ENCODE measurements at places on chromosomes 12 and 14. TPM values are rescaled to one million over a fixed set of nuclear protein-coding genes. Genes with fewer than 3 reads are reported as not detected.

- no peaks in the 10 kb centered on the region for H3K27me3 ChIP-seq
- no peak for DNase-seq
- H3K4me3 ChIP-seq: no peak overlapping the region
These were observed 20.3 kb downstream of the KDM2B start for GRCh38 chr12:121560392-121561008.

DNA sequence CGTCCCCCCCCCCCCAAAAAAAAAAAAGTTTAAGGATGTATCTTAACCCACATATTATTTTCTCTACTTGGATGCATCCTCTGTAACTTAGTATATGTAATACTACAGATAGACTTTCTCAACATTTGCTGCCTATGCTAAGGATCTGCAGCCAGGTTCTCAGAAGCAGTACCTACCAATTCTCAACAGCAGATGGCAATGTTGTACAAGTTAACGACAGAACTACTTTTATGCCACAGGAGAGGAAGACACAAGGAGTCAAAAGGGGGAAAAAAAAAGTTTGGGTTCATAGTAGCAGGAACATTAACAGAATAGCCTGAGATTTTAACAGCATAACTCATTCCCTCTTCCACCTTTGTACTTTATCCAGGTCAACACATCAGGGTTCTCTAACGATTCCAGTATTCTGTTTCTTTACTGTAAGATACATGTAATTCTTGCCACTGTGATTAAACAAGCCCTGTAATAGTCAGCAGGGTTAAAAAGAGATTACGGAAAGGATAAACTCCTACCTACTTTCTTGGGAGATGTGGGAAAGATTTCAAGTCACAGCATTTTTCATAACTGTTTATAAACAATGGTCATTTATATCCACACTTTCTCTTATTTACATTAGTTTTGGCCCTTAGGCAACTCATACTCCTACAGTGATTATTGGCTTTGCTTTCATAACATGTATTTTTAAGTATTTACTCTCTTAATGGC is 5.7 kb upstream of the NEK9 start:
- no peaks in the 10 kb centered on the region for H3K4me1 ChIP-seq
- no peak overlapping the region for H3K27ac ChIP-seq
- no peaks in the 10 kb centered on the region for H3K27me3 ChIP-seq
- peaks cover 14% of the 10 kb centered on the region for H3K36me3 ChIP-seq
- DNase-seq: peak; percentile 74

Gene OASL
- under 0.01 TPM for total RNA-seq

- no peaks in the 10 kb centered on the region for H3K4me1 ChIP-seq
- H3K36me3 ChIP-seq: no peaks in the 10 kb centered on the region
- DNase-seq: peak; percentile 64
- H3K27me3 ChIP-seq: peaks cover 2% of the 10 kb centered on the region
These were observed 120.8 kb downstream of the GXYLT1 start for GRCh38 chr12:42023733-42024494.

DNA sequence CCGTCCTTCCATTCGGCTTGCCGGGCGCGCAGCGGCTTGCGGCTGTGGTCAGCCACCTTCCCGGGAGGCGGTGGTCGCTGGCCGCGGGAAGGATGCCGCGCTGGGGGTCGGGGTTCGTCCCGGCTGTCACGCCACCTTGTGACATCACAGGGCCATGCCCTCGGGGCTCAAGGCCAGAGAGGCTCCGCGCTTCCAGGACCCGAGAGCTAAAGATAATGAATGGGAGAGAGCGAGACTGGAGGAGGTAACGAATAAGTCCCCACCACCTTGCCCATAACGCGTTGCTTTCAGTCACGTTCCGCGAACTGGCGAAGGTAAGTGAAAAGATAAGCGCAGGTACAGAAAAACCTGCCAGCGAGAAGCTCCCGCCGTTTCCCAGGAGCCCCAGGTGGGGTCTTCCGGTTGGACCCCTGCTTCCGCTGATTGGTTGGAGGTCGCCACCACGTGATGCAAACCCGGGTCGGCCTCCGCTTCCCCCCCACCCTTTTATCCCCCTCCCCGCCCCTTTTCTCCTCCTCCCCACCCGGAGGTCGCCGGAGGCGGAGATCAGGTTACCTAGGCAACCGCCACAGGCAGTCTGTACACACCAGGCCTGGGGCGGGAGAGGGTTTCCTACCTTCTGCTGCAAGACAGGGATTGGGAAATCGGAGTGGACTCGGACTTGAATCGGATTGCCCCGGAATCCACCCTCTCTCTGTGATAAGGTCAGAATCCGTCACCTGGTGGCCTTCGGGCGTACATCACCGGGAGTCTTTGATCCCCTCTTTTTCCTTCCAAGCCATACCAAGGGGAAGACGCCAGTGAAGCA is at the start of gene LRRC9:
TSS of gene LRRC9 (plus strand) at position 575 of the 808 bp plus-strand sequence.
- H3K4me1 ChIP-seq: no peaks in the 10 kb centered on the region
- H3K4me3 ChIP-seq: peak within 1 kb of the TSS; percentile 24
- no peaks in the 10 kb centered on the region for H3K36me3 ChIP-seq
- peaks cover 21% of the 10 kb centered on the region for H3K27me3 ChIP-seq
- H3K27ac ChIP-seq: no peak within 1 kb of the TSS

DNA sequence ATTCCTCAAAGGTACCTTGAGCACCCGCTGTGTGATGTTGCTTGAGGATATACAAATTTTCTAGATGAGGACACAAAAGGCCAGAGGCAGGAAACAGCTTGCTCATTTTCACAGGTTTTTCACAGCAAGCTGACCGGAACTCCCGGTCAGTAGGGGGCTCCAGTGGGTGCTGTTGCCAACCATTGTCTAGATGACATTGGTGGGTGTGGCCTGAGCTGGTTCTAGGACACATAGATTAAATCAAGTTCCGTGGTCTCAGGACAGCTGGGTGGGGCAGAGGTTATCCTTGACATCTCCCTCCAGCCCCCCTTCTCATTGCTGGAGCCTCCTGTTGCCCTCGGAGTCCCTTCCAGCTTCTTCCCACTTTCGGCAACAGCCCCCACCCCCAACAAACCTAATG is 153.6 kb upstream of the FKBP4 start:
- peaks cover 17% of the 10 kb centered on the region for H3K4me1 ChIP-seq
- H3K27ac ChIP-seq: peak overlapping the region; percentile 75
- no peaks in the 10 kb centered on the region for H3K27me3 ChIP-seq
- H3K4me3 ChIP-seq: no peak overlapping the region
- H3K36me3 ChIP-seq: no peaks in the 10 kb centered on the region

GRCh38 chr12:110741341-110742095 is 1.2 kb downstream of the PPP1CC start:
- no peaks in the 10 kb centered on the region for H3K27me3 ChIP-seq
- no peaks in the 10 kb centered on the region for H3K36me3 ChIP-seq
- H3K27ac ChIP-seq: peak overlapping the region; percentile 92
- peaks cover 15% of the 10 kb centered on the region for H3K4me1 ChIP-seq
- peak; percentile 42 for DNase-seq

DNA sequence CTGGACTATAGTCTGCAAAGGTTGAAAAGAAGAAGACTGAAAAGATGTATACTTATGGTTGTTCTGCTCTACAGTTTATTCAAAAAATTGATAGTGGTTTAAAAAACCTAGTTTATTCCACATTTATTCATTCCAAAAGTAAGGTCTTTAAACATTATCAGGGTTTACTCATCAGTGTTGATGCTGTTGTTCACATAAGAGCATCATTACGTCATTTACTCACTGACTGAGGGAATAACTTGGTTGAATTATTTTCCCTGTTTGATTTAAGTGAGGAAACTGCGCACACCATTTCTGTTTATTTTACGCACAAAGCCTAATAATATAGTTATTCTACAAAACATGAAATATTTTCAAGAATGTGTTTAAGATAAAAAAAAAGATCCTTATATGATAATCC is 303.1 kb upstream of the PRKD1 start:
- no peaks in the 10 kb centered on the region for H3K36me3 ChIP-seq
- DNase-seq: no peak
- H3K27me3 ChIP-seq: no peaks in the 10 kb centered on the region
- no peak overlapping the region for H3K4me3 ChIP-seq
- H3K4me1 ChIP-seq: peaks cover 5% of the 10 kb centered on the region

GRCh38 chr12:111462210-111462769 is 56.6 kb downstream of the SH2B3 start:
- peaks cover 12% of the 10 kb centered on the region for H3K36me3 ChIP-seq
- peak; percentile 87 for DNase-seq

Gene A2M
- total RNA-seq: 0.56 TPM

Gene IFI27
- not detected for total RNA-seq

DNA sequence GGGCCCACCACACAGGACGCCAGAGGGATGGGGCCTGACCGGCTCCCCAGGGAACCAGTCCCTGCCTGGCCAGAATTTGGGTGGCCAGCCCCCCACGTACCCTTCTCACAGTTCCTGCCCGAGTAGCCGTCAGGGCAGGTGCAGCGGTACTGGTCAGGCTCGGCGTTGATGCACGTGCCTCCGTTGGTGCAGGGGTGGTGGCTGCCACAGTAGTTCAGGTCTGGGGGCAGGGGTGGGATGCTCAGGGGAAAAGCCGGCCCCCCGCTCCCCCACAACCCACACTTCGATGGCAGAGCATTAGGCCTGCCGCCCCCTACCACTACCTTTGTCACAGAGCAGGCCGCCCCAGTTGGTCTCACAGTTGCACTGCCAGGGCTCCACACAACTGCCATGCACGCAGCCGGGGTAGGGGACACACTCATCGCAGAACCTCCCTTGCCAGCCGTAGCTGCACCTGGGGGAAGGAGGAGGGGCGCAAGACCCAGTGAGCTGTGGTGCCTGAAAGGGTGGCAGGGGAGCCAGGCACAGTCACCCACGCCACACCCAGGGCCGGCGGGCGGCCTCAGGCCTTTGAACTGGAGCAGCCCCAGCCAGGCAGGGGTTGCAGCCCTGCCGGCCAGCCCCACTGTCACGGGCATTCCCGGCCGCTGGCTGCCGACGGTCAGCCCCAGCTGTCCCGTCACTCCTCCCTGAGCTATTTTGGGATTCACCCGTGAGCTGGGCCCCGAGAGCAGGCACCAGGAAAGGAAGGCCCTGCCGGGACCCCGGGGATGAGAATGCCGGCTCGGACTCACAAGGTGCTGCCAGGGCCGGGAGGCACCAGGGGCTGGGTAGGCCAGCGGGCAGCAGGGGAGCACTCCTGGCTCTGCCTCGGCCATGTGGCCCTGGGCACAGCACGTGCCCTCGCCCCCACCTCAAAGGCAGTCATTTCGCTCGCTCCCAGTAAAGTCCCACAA is 16.5 kb downstream of the JAG2 start:
- H3K27me3 ChIP-seq: peaks cover 7% of the 10 kb centered on the region
- no peak for DNase-seq
- no peaks in the 10 kb centered on the region for H3K36me3 ChIP-seq
- H3K4me3 ChIP-seq: no peak overlapping the region
- H3K27ac ChIP-seq: no peak overlapping the region

DNA sequence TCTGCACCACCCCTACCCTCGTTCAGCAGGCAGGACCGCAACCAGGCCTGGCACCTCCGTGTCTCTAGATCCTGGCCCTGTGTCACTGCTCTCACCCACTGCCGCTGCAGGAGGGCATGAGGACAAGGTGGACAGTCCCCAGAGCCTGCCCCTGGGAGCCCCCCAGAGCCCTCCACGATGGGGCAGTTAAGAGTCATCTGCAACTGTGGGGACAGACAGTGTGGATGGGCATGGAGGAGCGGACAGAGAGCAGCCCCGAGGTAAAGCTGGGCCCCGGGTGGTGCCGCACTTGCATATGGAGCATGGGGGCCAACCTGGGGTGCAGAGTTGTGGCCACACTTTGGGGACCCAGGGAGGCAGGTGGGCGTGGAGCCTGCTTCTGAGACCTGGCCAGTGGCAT is 905.1 kb upstream of the USP15 start:
- DNase-seq: no peak
- no peaks in the 10 kb centered on the region for H3K27me3 ChIP-seq
- no peak overlapping the region for H3K4me3 ChIP-seq
- H3K36me3 ChIP-seq: no peaks in the 10 kb centered on the region

Gene NCKAP5L
- total RNA-seq: 6.1 TPM

- peak; percentile 25 for DNase-seq
- no peak overlapping the region for H3K4me3 ChIP-seq
- peaks cover 7% of the 10 kb centered on the region for H3K4me1 ChIP-seq
- H3K27ac ChIP-seq: no peak overlapping the region
- H3K27me3 ChIP-seq: no peaks in the 10 kb centered on the region
These were observed 4.7 kb upstream of the SLC48A1 start for GRCh38 chr12:47768323-47768811.

- H3K27ac ChIP-seq: peak overlapping the region; percentile 4
- peaks cover 22% of the 10 kb centered on the region for H3K4me1 ChIP-seq
- no peaks in the 10 kb centered on the region for H3K36me3 ChIP-seq
- no peaks in the 10 kb centered on the region for H3K27me3 ChIP-seq
- DNase-seq: peak; percentile 52
These were observed 5.5 kb upstream of the PFDN5 start for GRCh38 chr12:53289891-53290290.

DNA sequence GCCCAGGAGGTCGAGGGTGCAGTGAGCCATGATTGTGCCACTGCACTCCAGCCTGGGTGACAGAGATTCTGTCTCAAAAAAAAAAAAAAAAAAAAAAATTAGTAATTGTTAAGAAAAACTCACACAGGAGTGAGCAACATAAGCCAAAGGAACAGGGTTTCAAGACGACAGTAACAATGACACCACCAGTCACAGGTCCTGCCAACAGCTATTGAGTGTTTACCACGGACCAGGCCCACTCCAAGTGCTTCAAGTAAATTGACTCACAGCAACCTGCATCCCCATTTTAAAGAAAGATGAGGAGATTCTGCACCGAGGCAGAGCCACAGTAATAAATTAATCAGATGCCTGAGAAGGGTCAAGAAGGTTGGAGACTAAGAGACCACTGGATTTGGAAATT is 194.5 kb downstream of the DPF3 start:
- H3K4me1 ChIP-seq: peaks cover 8% of the 10 kb centered on the region
- no peaks in the 10 kb centered on the region for H3K36me3 ChIP-seq
- no peak overlapping the region for H3K4me3 ChIP-seq
- DNase-seq: no peak

DNA sequence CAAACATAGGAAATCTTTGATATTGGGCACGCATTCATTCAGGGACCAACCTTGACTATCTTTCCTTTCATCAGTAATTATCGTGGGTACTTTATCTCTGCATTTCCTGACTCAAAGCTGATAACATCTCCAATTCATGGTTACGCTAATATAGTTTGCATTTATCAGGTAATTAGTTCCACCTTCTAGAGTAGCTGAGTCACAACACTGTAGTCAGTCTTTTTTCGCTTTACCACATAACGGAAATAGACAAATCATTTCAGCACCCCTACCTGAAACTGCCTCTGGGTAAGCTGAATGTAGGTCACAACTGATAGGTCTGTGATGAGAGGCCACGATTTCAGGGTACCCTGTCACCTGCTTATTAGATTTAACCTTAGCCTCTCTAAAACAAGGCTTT is 36.7 kb upstream of the IL22 start:
- H3K36me3 ChIP-seq: no peaks in the 10 kb centered on the region
- no peak overlapping the region for H3K27ac ChIP-seq
- DNase-seq: no peak
- H3K27me3 ChIP-seq: no peaks in the 10 kb centered on the region

Gene TMEM229B
- not detected for total RNA-seq

Gene TMPRSS12
- total RNA-seq: not detected

DNA sequence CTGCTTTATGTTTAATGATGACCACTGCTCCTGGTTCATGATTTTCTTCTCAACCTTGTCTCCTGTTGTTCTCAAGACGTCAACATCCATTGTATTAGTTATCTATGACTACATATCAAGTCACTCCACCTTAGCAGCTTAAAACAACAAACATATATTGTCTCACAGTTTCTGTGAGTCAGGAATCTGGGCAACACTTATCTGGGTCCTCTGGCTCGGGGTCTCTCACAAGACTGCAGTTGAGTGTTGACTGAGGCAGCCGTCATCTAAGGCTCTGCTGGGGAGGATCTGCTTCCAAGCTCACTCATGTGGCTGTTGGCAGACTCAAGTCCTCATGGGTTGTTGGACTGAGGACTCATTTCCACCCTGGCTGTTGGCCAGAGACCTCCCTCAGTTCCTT is 27.3 kb upstream of the FRS2 start:
- peak; percentile 74 for DNase-seq
- no peak overlapping the region for H3K27ac ChIP-seq
- H3K4me3 ChIP-seq: no peak overlapping the region
- no peaks in the 10 kb centered on the region for H3K27me3 ChIP-seq
- H3K36me3 ChIP-seq: no peaks in the 10 kb centered on the region

All from IMR-90 (cell line).